ENCODE measurements at places on chromosomes 5 and 9.

DNA sequence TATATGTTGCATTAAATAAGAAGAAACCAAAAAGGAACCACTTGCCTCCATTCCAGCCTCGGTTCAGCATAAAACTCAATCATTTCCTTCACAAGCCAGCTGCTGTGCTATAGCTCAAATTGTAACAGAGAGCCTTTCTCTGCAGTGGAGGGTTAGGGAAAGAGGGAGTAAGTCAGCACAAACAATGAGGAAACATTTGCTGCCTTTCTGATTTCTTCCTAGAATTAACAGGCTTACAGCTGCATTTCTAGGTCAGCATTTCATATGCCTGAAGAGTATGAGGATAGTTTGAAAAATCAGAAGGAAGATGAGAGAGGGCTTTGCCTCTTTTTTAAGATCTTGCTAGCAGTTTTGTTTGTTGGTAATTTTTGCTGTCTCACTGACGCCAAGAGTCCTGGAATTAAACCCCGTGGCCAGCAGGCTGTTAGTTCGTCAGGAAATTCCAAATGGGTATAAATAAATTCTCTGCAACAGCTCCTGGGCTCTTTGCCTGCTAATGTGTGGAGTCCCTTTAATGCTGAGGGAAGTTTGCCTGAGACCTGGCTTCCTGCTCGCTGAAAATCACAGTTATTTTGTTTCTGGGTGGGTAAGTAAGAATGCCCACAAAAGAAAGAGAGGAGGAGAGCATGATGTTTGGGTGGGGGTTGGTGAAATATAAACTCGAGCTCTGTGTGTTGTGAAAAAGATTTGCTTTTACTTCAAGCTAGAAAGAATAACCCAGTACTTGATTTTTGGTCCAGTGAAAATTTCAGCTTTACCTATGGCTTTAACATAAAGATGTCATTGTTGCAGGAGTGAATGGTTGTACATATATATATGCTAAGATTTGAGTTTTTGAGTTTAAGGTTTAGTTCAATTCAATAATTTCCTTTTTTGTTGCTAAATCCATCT is 148.1 kb upstream of the DMRT1 start:
- H3K4me1 ChIP-seq = peaks cover 1% of the 10 kb centered on the region
- DNase-seq = no peak
- no peaks in the 10 kb centered on the region for H3K27me3 ChIP-seq

DNA sequence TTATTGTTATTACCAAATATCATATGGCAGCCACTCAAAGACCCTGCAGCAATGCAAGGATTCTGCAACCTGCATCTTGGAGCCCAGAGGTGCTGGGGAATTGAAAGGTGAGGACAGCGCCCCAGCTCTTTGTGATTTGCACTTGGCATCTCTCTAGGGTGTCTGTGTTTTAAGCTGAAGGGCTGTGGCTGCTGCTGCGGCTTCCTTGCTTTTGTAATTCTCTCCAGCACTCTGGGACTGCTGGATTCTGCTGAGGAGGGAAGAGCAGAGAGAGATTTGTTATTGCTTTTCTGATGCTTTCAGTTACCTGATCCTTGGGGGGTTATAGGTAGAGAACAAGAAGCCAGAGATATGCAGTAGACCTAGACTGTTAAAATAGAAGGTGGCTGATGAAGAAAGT is 562.4 kb downstream of the EBF1 start:
- H3K27ac ChIP-seq = no peak overlapping the region
- no peaks in the 10 kb centered on the region for H3K27me3 ChIP-seq
- H3K4me3 ChIP-seq = no peak overlapping the region
- H3K4me1 ChIP-seq = no peaks in the 10 kb centered on the region
- no peak for DNase-seq

- H3K27ac ChIP-seq = no peak overlapping the region
- no peak overlapping the region for H3K4me3 ChIP-seq
- H3K4me1 ChIP-seq = peaks cover 6% of the 10 kb centered on the region
Observed at GRCh38 chr5:72305194-72306142, 14.6 kb downstream of the MRPS27 start.

DNA sequence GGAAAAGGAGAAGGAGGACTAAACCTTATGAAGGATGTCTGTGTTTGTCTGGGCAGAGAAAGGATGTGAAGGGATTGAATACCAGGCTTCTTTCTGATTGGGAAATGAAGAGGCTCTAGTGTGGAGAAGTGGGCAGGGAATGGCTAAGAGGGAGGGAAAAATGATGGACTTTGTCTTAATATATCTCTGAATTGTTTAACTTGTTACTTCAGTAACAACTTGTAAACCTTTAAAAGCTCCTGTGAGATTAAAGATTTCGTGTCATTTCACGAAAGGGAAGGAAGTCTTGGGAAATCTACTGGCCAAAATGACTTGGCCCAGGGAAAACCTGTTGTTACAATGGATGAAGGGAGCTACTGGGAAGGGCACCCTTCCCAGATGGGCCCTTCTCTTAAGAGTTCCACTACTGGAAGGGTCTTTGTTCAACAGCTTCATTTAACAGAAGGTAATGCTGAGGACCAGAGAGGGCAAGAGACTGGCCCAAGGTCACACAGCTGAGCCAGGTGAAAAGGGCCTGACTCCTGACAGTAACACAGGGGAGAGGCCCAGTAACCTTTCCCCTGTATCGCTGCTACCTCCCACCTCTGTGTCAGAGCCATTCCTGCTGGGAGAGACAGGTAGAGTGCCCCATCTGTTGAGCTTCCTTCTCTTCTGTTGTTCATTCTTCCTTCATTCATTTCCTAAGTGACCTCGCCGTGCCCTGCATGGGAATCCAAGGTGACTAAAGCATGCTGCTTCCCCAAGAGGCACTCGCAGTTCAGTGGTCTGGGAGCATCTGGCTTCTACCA is 5.1 kb upstream of the TCOF1 start:
- H3K4me3 ChIP-seq = no peak overlapping the region
- no peak for DNase-seq

GRCh38 chr9:137218754-137219271 is 3.2 kb downstream of the RNF208 start:
- H3K4me3 ChIP-seq = no peak overlapping the region
- H3K27me3 ChIP-seq = no peaks in the 10 kb centered on the region
- peaks cover 11% of the 10 kb centered on the region for H3K36me3 ChIP-seq
- H3K27ac ChIP-seq = no peak overlapping the region

DNA sequence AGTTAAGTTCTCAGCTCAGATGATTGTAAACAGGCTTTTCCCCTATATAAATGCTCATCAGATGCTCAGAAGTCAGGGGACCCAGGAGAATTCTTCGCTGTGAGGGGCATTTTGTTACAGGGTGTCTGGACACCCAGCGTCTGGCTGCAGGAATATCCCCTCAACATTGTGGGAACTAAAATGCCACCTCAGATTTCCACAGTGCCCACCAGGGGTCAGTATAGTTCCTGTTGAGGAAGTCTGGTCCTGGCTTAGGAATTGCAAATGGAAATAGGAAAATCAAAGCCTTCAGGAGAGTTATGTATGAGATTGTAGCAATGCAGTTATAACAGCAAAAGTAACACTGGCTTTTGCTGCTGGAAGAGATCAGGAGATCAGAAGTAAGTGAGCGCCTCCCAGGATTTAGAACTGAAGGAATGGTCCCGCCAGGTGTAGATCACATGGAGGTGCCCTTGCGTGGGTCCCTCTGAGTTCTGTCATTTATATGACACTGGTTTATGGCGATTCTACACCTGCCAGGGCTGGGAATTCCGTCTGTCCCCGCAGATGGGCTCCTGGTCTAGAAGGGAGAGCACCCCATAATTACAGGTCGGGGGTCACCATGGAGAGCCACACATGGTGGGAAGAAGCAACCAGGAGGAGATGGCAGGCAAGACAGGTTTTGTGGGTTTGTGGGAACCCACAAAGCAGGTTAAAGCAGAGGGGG is 47.1 kb upstream of the CTSL start:
- DNase-seq = peak; percentile 68
- H3K36me3 ChIP-seq = peaks cover 11% of the 10 kb centered on the region
- no peaks in the 10 kb centered on the region for H3K27me3 ChIP-seq
- no peak overlapping the region for H3K27ac ChIP-seq
- H3K4me1 ChIP-seq = no peaks in the 10 kb centered on the region

DNA sequence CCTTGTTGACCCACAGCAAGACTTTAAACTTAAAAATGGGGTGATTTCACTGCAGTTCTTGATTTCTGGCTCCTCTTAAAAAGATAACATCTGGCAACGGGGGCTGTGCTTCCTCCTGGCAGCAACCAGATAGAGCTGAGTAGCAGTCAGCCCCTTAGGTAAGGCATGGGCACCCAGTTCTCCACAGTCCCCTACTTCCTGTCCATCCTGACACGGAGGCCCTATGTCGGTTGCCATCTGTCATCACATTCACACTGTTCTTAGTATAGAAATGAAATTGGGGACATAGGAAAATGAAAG is 11.7 kb downstream of the CD74 start:
- H3K36me3 ChIP-seq = peaks cover 33% of the 10 kb centered on the region
- no peak overlapping the region for H3K4me3 ChIP-seq
- H3K27me3 ChIP-seq = no peaks in the 10 kb centered on the region
- H3K4me1 ChIP-seq = no peaks in the 10 kb centered on the region
- H3K27ac ChIP-seq = no peak overlapping the region

GRCh38 chr9:35729101-35729500 is 2.9 kb downstream of the TLN1 start:
- H3K4me3 ChIP-seq = no peak overlapping the region
- peaks cover 15% of the 10 kb centered on the region for H3K4me1 ChIP-seq
- peaks cover 1% of the 10 kb centered on the region for H3K36me3 ChIP-seq
- no peak overlapping the region for H3K27ac ChIP-seq

DNA sequence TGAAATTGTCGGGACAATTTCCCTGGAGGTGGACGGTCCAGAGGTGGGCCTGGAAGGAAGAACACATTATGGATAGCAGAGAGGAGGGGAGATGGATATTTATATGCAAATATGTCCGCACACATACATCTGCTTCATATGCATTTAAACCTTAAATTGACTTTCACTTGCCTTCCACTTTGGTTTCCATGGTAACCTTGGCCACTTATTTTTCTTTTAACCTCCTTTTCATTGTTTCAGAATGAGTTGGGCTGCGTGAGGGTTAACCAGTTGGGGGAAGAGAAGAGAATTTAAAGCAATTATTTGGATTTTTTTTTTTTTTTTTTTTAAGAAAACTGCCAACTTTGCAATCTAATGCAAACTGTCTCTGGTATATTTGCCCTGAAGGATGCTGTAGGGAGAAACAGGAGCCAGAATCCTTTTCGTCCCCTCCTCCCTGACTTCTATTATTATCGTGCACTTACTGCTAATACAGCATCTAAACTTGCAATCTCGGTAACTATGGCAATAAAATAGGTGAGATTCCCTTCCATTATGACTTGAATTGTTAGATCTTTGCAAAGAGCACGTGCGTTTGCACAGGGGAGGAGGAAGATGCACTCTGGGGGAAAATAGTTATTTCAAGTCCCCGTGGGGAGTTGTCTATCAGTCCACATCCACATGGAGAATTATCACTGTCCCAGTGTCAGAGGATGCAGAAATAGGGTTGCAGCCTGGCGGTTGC is 35.6 kb downstream of the TLR4 start:
- H3K27ac ChIP-seq = no peak overlapping the region
- DNase-seq = no peak
- H3K27me3 ChIP-seq = 0 out of 2 replicates have a peak, but pooled peaks cover 1% of the 10 kb centered on the region

GRCh38 chr9:127980706-127981558 is at the start of gene EEIG1:
Gene EEIG1 (minus strand): TSS chr9:127980989. CDS start chr9:127980137, 852 bp downstream.
- peak within 1 kb of the TSS; percentile 92 for H3K4me3 ChIP-seq
- peak; percentile 68 for DNase-seq
- H3K27me3 ChIP-seq = no peaks in the 10 kb centered on the region
- H3K36me3 ChIP-seq = no peaks in the 10 kb centered on the region

- no peak overlapping the region for H3K27ac ChIP-seq
- DNase-seq = no peak
- peak overlapping the region; percentile 53 for H3K4me3 ChIP-seq
- H3K36me3 ChIP-seq = no peaks in the 10 kb centered on the region
- H3K27me3 ChIP-seq = peaks cover 30% of the 10 kb centered on the region
Observed at GRCh38 chr9:14345354-14346230, 31.7 kb upstream of the NFIB start.

DNA sequence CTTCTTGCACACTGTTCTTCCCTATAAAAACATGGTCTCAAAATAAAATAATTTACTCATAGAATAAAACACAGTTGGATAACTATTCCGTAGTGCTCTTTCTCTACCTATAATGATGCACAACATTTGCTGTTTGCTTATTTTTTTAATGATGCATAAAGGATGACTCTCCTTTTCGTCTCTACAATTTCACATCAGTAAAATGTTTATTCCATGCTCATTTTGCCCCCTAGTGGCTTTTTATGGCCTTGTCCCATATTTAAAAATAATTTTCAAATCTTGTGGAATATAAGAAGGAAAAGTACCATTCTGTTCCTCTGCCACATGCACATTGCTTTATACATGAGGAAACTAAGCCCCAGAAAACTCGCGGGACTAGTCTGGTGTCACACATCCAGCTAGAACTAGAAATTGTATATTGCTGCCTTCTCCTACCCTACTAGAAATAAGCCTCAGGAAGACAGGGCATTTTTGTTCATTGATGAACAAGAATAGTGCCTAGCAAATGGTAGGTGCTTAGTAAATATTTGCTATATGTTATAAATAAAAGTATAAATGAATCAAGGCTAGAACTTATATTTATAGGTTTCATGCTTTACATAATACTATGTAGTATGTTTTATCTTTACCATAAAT is 12.7 kb downstream of the KCTD16 start:
- H3K27ac ChIP-seq = no peak overlapping the region
- H3K36me3 ChIP-seq = no peaks in the 10 kb centered on the region
- no peak for DNase-seq
- no peaks in the 10 kb centered on the region for H3K4me1 ChIP-seq

DNA sequence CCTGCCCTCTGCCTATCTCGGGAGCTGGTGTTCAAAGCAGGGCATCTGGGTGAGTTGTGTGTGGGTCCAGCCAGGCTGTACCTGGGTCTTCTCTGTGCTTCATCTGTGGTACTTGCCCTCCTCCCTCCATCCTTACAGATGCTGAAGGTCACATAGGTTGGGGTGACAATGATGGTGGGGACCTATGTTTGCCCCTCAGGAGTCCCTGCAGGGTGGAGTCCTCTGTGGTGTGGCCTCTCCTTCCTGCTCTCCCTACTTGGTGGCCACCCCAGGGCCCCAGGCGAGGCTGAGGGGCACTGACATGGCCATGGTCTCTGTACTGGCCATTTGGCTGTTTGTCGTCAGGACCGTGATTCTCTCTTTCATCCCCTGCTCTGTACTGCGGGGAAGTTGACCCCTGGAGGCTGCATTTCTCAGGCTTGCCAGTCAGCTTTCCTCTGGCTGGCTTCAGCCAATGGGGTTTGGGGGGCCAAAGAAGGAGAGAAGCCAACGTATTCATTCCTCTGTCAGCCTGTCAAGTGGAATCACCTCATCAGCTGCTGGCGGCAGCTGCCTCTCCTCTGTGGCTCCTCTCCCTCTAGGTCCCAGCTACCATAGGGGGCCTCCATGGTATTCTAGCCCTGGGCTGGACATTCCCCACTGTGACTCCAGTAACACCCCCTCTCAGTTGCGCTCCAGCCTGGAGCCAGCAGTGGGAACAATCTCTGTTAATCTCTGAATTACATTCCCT is 4.6 kb downstream of the DCANP1 start:
- no peak overlapping the region for H3K27ac ChIP-seq
- no peak overlapping the region for H3K4me3 ChIP-seq
- no peak for DNase-seq

- no peaks in the 10 kb centered on the region for H3K4me1 ChIP-seq
- H3K27ac ChIP-seq = no peak overlapping the region
- H3K27me3 ChIP-seq = no peaks in the 10 kb centered on the region
- no peak for DNase-seq
- H3K4me3 ChIP-seq = no peak overlapping the region
Observed at GRCh38 chr5:100479079-100479688, 56.0 kb upstream of the FAM174A start.

Measured in iPS DF 6.9 (cell line).